ENCODE measurements at places on chromosomes 5 and 9.

GRCh38 chr9:115275753-115276152, 157.8 kb upstream of the TNC start:
- no peak for DNase-seq

GRCh38 chr5:131994533-131995226, 16.8 kb downstream of the ACSL6 start:
- DNase-seq: no peak

DNA sequence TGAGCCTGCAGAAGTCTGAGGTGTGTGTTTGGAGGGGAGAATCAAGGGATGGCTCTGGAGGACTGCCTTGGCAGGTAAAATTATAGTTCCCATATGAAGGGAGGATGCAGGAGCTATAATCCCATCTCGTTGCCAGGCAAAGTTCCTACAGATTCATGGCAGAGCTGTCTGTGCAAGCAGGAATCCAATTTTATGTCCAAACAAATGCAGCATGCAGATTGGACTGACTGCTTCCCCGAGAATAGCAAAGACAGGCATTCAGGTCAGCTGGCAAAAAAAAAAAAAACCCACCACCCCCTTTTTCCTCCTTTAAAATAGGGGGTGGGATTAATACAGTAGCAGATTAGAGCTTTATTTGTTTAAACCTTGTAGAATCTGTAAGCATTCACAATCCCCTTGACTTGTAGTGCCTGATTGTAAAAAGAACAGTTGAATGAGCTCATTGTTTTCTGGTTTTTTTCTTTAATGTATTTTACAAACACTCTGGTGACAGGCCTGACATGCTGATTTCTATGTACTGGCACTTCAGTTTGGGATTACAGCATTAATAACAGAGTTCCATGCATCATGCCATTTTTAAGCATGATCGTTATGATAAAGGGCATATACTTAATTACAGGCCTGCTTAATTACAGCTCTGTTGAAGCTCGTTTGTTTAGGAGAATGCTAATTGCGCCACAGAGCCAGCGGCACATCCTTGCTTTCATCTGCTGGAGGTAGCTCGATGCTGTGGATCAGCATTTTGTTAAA, 141.4 kb upstream of the LMX1B start:
- no peak for DNase-seq

DNA sequence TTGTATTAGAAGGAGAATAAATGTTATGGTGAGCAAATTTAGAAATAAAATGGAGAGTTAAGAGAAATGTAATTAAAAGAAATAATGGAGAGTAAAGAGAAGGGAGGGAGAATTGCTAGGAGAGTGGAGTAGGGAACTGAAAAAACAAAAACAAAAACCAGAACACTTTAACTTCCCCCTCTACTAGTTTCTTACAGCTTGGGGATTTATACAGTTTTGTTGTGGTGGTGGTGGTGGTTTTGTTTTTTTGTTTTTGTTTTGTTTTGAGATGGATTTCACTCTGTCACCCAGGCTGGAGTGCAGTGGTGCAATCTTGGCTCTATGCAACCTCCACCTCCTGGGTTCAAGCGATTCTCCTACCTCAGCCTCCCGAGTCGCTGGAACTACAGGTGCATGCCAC, 322.4 kb downstream of the TMEM167A start:
- DNase-seq: no peak

DNA sequence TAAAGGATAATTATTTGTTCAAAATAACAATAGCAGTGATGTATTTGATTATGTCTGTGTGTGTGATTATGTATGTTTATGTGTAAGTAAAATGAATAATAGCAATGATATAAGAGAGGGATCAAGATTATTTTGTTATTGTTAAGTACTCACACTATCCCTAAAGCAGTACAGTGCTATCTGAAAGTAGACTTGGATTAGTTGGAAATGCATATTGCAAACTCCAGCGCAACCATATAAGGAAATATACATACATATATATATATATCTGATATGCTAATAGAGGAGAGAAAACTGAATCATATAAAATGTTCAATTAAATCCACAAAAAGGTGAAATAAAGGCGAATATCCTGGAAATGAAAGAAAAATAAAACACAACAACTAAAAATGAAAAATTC, 268.4 kb downstream of the HINT1 start:
- no peak for DNase-seq

DNA sequence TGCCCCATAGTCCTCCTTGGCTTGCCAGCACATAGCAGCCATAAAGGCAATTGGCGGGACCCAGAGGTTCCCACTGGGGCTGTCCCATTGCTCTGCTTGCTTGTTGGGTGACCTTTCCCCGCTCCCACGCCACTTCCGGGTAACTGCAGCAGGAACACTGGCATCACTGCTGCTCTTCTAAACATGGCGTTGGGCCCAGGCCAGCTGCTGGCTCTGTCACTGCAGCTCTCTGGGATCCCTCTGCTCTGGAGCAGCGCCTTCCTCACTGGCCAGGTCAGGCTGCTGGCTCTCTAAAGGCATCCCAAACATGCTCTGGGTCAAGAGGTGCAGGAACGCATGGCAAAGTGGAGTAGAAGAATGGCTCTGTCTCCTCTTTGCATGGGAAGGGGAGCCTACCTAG, 92.9 kb downstream of the DRD1 start:
- no peak for DNase-seq

DNA sequence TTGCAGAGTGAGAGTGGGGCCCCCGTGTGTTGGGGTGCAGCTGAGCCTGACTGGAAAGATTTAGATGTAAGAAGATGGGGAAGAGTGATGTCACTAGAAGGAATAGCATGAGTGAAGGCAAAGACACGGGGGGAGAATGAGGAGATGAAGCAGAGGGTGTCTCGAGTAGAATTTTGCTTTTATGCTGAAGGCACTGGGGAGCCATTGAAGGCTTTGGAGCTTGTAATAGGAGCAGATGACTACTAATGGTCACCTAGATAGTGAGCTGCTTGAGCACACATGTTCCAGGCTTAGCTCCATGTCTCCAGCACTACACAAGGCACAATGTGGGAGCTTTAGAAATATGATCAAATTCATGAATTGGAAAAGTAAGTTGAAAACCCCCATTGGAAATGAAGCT, 32.1 kb downstream of the COL15A1 start:
- no peak for DNase-seq

DNA sequence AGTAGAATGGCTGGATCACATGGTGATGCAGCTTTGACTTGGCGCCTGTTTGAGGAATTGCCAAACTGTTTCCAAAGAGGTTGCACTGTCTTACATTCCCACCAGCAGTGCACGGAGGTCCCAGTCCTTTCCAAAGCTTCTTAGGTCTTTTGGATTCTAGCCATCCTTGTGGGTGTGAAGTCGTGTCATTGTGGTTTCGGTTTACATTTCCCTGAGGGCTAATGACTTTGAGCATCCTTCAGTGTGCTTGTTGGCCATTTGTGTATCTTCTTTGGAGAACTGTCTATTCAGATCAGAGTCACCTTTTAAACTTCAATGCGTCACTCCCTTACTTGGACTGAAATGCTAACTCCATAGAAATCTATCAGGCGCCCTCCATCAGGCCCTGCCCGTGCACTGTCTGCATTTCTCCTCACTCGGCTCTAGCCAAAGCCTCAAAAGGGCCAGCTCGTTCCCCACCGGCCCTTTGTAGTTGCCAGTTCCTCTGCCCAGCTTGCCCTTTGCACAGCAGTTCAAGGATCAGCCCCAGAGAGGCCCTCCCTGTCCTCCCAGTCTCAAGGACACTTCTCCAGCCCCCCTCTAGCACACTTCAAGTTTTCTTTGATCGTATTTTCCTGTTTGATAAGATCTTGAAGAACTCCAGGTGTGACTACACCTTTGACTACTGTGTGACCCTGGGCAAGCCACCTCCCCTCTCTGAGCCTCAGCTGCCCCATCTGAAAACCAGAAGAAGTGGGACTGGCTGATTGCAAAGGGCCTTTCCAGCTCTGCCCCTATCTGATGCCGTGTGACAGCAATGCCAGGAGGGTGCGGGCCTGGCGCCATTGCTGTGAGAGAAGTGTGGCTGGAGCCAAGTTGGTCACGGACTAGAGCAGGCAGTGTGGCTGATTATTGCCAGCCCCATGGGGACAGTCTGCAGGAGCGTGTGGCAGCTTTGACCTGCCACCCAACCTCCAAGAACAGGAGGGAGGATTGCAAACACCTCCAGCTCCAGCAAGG, 5.6 kb downstream of the HRH2 start:
- DNase-seq: no peak

- no peak for DNase-seq
Measured at GRCh38 chr5:135024956-135025729, 8.9 kb downstream of the PITX1 start.

DNA sequence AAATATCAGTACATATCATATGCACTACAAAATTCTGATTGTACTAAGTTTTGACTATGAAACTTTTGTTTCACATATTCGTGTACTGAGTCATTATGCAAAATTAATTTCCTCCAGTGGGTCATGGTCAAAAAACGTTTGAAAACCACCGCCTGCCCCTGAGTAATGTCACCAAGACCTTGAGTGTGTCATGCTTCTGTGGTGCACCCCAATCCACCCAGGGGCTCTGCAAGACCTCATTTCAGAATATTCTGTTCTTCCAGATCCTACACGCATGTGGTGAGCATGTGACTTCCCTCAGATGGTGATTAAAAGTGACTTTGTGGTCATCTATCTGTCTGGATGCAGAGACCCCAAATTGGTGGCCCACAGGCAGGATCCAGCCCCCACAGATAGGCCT, 31.0 kb downstream of the ABLIM3 start:
- peak; percentile 88 for DNase-seq

DNA sequence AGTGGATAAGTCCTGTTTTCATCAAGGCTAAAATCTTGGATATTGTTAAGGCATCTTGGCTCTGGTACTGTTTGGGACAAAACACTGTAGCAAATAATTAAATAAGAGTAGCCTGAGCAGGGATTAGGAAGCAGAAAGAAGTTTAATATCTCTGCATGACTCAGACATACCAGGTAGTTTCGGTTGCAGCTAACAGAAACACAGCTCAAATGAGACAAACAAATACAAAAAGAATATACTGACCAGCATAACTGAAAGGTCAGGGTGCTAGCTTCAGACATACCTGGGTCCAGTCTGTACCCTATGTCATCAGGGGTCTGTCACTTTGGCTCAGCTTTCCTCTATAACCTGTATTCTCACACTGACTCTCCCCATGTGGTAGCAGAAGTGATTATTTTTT, 156.4 kb upstream of the MAP3K1 start:
- DNase-seq: no peak

DNA sequence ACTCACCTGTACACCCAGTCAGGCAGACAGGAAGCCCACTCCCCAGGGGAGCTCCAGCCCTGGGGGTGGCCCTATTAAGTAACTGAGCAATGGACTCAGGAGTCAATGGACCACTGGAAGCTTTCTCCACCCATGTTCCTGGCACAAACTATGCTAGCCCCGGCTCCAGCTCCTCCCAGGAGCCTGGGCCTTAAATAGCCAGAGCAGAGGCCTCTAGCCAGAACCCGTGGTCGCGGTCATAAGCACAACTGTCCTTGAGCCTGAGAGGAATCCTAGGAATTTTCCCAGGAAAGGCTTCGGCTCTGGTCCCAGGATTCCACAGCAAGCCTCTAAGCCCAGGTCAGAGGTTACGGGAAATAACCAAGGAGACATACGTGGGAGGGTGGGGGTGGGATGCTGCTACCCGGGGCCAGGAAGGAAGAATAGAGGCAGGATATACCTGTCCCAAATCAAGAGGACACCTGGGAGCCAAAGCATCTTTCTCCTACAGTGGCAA, 5.5 kb downstream of the SEPTIN8 start:
- peak; percentile 64 for DNase-seq

DNA sequence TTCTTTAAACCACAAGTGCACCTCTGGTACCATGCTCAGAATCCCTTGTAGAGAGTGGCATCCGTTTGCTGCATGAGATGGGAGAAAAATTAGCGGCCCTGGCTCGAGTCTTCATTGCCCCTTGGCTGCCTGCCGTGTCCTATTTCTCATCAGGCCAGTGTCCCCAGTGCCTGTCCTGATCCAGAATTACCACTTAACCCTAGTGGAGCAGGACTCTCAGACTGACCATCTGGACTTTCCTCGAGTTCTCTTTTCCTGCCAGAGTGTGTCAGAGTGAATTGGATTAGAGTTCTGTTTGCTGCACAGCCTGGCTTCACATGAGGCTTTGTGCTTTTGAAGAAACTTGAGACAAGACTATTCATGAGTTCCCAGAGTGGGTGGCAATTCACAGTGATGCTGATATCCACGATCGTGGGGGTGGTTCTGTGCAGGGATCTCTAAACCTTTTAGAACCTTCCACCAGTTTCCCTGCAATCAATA, 92.6 kb downstream of the C9orf152 start:
- DNase-seq: peak; percentile 45

GRCh38 chr5:52743012-52743411, 44.7 kb upstream of the ITGA1 start:
- DNase-seq: no peak

GRCh38 chr9:112002131-112002846, 105.7 kb downstream of the UGCG start:
- no peak for DNase-seq

GRCh38 chr9:35431467-35431866, 58.4 kb upstream of the RUSC2 start:
- no peak for DNase-seq

DNA sequence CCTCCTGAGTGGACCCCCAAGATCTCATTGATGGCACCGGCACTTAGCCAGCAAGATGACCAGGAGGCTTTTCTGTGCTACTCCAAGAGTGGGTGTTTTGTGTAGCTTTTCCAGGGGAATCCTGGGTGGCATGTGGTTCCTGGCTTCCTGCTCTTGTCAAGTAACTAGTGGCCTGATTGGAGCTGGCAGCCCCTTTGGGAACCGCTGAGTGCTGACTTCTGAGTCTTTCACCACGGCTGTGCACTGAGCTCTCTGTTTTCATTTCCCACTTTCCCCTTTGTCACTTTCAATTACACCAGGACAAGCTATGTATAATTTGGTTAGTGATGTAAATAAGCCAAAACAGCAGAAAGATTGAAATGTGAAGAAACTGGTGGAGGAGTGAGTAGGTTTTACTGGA, 255.4 kb downstream of the GOLPH3 start:
- no peak for DNase-seq

DNA sequence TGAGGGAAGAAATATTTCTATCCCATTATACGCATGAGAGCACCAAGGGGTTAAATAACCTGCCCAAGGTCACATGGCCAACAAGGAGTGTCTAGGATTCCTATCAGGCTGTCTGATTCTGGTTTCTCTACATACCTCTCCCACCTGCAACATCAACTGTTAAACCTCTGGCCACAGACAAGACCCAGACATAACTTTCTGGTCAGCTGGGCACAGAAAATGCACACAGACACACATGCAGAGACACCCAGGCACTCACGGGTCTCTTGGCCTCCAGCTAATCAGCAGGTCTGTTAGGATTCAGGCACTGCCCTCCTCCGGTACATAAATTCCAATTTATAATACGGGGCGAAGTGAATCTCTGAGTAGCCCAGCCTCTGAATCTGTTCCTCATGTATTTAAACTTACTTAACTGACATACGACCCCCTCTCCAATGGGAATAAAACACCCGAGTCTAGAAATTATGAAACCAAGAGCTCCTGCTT, 1.5 kb downstream of the SEPTIN8 start:
- no peak for DNase-seq

All from AG08395 (cell line).